Stimulated activated CD8-positive, alpha-beta memory T cell treated with anti-CD3 and anti-CD28 coated beads, Interleukin-7, amount 100 ng/mL, for 1 hour (primary cell): ENCODE measurements at places on chromosomes 6 and 20.

- no peak for DNase-seq
Measured at GRCh38 chr6:106170030-106170791, 84.1 kb downstream of the PRDM1 start.

- no peak for DNase-seq
Measured at GRCh38 chr20:57874141-57874540, 164.3 kb upstream of the PMEPA1 start.

- DNase-seq = no peak
Measured at GRCh38 chr6:150876598-150876997, 11.1 kb downstream of the MTHFD1L start.

GRCh38 chr6:11397622-11398450 lies 139.7 kb upstream of the TMEM170B start:
- DNase-seq = no peak

DNA sequence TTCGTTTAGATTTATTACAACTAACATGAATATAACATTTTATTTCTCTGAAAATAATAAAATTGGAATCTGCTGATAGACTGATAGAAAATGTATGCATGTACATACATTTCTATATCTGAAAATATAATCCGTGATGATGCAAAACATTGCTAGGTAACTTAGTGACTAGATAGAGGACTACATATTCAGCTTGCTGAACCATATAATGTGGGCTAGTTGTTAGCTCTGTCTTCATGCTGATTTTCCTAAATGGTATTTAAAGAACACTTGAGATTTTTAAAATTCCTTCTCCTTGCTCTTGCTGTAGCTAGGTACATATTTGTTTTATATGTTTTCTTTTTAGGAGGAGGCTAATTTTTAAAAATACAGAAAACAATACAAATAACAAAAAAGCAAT lies 38.4 kb upstream of the TAGAP start:
- DNase-seq = no peak

DNA sequence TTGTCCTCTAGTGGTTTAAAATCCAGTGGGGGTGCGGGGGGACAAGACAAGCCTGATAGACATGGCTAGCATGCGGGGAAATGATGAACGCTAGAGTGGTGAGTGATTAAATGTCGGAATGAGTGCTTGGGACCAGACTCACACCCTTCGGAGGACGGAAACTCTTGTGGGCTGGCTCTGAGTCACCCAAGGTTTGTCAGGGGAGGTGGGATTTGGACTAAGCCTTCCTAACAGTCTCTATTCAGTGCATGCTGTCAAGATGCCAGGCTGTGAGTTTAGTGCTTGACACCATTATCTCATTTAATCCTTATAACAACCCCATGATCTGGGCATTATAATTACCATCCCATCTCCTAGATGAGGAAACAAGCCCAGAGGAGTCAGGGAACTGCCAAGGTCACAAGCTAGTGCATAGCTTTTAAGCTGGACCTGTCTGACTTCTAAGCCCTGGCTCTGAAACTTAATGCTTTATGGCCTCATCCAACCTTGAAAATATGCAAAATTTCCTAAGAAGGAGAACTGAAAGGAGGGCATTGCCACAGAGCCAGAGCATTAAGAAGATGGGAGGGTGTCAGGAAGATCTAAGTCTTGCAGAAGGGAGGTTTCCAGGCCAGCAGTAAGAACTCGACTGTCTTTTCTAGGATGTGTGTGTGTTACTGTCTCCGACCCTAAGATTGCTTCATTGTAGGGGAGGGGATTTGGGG lies 168.7 kb upstream of the LRFN2 start:
- DNase-seq = no peak

- no peak for DNase-seq
Measured at GRCh38 chr6:5898102-5898501, 108.6 kb downstream of the NRN1 start.

DNA sequence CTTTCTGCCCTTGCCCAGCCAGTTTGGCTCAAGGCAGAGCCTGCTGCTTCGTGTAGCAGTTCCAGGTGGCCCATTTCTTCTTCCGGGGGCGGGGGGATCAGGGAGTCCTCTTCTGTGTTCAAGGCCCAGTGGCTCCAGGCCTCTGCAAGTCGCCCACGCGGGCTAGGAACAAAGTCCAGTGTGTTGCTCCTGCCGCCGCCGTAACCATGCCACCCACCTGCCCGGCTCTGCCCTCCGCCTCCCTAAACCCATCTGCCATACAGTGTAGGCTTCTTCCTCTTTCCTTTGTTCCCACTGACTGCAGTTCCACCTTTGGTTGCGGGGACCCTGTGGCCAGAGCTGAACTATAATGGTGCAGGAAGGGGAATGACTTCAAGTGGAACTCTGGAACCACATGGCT lies 43.9 kb upstream of the SRF start:
- DNase-seq = no peak

DNA sequence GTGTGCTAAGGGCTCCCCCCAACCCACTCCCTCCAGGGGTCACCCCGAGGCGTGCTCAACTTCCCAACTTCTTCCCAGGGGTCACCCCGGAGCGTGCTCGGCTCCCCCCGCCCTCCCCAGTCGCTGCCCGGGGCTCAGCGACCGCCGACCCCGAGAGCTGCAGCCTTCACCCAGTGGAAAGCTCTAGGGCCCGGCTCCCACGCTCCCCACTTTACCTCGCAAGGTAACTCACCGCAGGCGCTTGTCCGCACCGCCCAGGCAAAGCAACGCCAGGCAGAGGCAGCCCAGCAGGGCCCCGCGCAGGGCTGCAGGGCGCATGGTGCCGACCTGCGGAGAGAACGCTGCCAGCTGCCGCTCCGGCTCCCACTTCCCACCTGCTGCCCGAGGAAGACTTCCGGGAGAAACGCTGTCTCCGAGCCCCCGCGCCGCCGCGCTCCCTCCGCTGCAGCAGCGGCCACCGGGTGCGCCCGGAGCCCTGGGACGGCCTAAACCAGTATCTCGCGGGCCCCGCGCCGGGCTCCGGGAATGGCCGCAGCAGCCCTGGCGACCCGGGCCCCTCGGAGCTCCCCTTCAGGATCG lies 396 bp downstream of the RNASET2 start:
- no peak for DNase-seq

DNA sequence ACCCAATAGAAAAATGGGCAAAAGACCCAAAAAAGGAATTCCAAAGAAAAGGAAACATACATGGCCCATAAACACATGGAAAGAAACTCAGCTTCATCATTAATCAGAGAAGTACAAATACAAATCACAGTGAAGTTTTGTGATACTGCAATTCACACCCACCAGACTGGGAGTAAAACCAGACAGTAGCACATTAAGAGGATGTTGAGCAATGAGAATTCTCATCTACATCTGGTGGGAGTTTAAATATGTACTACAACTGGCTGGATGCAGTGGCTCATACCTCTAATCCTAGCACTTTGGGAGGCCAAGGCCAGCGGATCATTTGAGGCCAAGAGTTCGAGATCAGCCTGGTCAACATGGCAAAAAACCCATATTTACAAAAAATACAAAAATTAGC lies 125.7 kb upstream of the PHACTR1 start:
- no peak for DNase-seq

GRCh38 chr6:42260972-42261371 lies 43.3 kb upstream of the MRPS10 start:
- no peak for DNase-seq

DNA sequence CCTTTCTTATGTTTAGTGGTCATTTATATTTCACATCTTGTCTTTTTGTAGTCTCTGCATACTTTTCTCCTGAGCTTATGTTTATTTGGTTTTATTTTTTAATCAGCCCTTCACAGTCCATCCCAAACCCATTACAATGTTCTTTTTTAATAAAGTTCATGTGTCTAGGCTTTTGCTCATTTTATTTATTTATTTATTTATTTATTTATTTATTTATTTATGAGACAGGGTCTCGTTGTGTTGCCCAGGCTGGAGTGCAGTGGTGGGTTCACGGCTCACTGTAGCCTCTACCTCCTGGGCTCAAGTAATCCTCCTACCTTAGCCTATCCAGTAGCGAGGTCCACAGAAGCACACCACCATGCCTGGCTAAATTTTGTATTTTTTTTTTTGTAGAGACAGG lies 3.1 kb downstream of the COQ3 start:
- DNase-seq = no peak

DNA sequence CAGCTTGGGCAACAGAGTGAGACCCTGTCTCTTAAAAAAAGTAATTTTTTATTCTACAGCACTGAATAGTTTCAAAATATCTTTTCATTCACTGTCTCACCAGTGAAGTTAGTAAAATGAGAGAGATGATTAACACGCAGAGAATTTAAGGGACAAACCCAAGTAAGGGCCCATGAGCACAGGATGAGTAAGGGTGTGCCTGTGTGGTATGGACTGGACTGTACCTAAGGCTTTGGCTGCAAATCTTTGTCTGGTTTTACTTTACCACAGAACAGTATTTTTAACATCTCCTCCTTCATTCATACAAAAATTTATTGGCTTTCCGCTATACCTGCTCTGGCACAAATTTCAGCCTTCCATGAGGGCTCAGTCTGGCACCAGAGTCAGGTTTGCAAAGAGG lies 433.3 kb downstream of the UTRN start:
- DNase-seq = no peak

GRCh38 chr6:150977281-150977680 lies 111.8 kb downstream of the MTHFD1L start:
- no peak for DNase-seq

GRCh38 chr6:105646391-105646867 lies 243.5 kb upstream of the PREP start:
- DNase-seq = no peak
